ENCODE measurements at places on chromosomes 6 and 20.

- DNase-seq = no peak
Measured at GRCh38 chr20:44470327-44470726, 5.3 kb upstream of the TTPAL start.

DNA sequence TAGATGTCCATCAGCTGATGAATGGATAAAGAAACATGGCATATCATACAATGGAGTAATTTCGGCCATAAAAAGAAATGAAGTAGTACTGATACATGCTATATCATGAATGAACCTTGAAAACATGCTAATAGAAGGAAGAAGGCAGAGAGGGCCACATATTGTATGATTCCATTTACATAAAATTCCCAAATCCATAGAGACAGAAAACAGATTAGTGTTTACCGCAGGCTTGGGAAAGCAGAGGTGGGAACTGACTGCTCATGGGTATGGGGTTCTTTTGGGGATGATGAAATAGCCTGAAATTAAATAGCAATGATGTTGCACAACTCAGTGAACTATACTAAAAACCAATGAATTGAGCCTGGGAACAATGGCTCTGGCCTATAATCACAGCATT is 58.3 kb downstream of the SERAC1 start:
- no peak for DNase-seq

DNA sequence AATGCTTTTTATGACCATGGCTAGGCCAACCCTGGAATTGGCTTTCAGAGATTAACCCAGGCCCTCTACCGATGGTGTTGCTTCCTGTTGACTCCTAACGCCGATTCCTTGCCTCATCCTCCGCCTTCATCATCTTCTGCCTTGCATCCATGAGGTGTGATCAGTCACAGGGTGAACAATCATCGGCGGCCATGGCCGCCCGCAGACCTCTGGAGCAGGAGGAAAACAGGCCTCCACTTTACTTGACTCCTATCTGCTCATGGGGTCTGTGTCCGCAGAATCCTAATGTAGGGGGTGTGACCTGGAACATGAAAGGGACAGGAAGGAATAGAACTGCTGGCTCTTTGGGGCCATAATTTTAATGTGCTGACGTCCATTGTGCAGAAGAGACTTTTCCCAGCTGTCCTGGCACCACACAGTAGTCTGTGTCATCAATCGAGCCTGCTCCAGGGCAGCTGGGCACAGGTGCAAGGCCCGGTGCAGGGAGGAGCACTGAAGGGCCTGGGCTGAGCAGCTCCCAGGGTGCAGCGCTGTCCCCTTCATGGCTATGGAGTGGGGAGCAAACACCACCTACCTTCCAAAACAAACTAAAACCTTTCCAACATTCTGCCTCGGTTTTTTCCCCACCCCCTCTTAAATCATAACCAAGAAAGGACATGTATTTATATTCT is 8.0 kb downstream of the SLC22A3 start:
- no peak for DNase-seq

GRCh38 chr20:21583486-21584168 is 69.8 kb upstream of the NKX2-2 start:
- no peak for DNase-seq

DNA sequence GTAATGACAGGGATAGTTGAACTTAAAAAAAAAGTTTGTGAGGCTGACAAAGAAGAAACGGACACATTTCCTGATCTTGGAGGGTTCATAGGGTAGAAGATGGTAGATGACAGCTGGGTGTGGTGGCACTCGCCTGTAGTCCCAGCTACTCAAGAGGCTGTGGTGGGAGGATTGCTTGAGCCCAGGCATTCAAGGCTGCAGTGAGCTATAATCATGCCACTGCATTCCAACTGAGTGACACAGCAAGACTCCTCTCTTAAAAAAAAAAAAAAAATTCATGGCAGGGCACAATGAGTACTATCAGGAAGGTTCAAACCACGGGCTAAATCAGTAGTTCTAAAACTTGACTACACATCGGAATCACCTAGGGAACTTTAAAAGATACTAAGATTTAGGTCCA is 2.0 kb upstream of the MICA start:
- no peak for DNase-seq

DNA sequence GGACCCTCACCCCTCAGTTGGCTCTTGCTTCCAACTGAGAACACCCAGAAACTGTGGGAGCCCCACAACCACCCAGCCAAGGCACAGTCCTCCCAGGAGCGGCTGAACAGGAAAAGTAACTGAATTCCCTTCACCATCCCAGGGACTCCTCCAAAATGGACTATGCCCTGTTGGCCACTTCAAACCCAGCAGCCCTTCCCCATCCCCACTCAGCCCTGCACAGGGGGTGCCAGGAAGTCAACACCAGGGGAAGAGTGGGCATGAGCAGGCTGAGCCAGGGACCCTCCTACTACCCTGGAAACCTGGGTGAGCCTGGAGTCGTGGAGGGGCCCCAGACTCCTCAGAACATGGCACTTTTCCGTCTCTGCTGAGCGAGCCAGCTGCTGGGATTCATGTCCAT is 10.3 kb downstream of the GUCA1B start:
- DNase-seq = no peak

- no peak for DNase-seq
Measured at GRCh38 chr6:150249261-150249660, 106.4 kb downstream of the PPP1R14C start.

GRCh38 chr6:40629463-40629862 is 42.3 kb upstream of the LRFN2 start:
- no peak for DNase-seq

DNA sequence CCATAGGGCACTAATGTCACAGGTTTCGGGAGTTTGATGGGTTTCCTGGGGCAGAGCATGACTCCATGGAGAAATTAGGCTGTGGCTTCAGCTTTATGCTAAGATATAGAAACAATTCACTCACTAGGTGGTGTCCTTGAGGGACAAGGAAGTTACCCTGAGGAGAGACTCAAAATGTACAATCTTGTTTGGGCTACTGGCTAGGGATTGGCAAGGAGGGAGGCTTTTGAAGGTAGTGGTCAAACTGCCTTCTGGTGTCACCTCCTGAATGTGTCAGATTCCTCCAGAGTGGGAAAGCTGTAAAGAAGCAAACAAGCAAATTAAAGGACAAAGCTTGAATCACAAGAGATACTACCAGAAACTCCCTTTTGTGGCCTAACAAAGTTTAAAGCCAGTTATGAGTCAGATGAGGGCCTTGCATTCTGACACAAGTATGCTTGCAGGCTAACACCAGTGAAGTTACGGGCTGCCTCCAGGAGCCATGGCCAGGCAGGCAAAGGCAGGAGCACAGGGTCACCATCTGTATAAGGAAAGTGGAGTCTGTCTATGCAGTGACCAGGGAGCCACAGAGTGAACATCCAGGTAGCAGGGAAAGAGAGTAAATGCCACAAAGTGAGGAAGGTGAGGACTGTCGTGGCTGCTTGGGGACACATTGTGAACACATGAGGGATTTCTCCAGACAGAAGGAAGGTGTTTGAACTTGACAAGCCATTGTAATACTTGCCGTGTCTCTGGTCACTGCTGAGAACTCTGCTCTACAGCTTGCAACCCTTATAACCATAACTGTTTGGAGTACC is 107.7 kb upstream of the DTNBP1 start:
- DNase-seq = no peak

DNA sequence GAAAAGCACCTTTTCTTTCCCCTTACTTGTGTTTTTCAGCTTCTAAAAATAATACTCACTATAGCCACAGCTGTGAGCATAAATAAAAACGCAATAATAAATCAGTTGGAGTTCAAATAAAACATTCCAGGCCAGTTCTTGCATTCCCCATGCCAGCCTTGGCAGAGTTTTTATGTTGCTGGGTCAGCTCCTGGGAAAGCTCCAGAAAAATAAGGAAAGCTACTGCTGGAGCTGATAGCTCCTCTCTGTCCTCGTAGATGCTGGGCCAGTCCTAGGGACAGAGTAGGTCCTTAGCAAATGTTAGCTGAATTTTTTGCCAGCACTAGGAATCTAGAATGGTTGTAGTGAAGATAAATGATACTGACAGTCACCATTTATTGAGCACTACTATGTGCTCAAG is 389.0 kb upstream of the SYNCRIP start:
- DNase-seq = no peak

- no peak for DNase-seq
Measured at GRCh38 chr20:21456207-21456606, 57.7 kb downstream of the NKX2-2 start.

DNA sequence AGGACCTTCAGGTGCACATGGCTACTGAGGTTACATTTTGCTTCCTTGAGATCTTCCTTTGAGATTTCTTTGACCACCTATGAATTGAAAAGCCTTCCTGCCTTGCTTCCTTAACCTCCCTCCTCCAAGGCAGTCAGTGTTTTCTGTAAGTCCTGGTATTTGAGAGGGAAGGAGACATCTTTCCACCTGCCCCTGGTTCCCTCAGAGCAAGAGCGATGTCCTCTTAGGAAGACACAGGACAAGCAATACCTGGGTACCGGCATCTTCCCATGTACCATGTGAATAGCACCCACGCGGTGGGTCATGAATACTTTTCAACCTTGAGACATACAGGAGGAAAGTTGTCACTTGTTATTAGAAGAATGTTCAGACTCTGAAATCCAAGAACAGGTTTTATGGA is 37.1 kb downstream of the GINS1 start:
- no peak for DNase-seq

- no peak for DNase-seq
Measured at GRCh38 chr6:24522228-24523176, 27.7 kb downstream of the ALDH5A1 start.

GRCh38 chr6:125810445-125810844 is 19.7 kb downstream of the NCOA7 start:
- DNase-seq = no peak

GRCh38 chr20:31747640-31748039 is 8.6 kb downstream of the TPX2 start:
- DNase-seq = no peak

GRCh38 chr20:19070681-19071445 is 141.6 kb upstream of the SLC24A3 start:
- no peak for DNase-seq

DNA sequence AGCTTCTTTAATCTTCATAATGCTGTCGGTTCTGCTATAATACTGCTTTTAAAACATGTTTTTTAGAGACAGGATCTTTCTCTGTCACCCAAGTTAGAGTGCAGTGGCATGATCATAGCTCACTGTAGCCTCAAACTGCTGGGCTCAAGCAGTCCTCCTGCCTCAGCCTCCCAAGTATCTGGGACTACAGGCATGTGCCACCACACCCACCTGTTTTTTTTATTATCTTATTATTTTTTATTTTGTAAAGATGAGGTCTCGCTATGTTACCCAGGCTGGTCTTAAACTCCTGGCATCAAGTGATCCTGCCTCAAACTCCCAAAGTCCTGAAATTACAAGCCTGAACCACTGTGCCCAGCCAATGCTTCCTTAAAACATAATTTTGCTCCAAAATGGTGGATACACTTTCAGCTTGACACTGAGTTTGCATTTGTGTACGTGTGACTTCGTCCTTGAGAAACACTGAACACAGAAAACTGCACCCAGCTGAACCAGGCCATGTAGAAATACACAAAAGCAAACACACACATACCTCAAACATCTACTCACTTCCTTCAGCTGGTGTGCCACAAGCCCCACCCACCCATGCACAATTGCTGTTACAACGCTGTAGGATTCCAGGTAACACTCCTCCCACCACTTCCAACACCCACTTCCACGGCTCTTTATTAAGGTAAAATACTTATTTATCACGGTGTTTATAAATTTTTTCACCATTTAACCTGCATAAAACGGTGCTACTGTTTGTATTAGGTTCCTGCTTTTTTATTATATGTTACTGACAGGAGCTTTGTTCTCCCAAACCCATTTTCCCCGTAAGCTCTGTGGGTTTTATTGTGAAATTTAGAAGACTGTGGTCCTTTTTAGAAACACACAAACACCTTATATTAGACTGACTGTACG is 109.1 kb downstream of the TSHZ2 start:
- DNase-seq = peak; percentile 22

- no peak for DNase-seq
Measured at GRCh38 chr6:112936504-112936903, 589.4 kb downstream of the RFPL4B start.

DNA sequence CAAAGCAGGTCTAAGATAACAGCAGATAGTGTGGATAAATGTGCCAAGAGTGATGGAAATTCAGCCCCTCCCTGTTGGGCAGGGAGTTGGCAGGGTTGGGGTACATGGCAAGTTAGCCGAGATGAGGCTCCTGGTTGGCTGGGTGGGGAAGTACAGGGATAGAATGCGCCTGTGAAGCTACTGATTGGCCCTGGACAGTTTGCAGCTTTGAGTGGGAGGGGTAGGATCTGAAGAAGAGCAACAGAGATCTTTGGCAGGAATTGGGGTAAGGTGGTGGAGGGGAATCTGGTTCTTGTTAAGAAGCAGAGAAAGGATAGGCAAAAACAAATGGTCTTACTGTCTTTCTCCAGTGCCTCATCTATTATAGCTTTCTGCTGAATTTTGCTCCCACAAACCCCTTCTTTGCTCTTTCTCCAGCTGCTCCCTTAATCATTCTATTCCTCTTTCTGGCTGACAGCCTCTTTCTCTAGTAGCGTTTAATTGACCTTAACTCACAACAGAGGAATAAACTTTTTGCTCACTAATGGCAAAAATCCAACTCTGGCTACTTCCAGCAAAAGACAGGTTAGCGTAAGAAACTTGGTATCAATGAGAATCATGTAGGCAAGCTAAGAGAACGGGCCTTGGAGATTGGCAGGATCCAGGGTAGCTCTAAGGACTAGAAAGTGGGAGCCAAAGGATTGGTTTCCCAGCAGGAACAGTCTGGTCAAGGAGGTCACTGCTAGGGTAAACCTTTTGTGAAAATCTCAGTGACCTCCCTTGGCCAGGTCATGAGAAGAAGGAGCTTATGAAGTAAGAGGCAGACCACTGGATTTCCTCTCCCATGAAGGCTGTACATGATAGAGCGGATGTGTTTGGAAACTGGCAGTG is 86.3 kb upstream of the CARMIL1 start:
- no peak for DNase-seq

DNA sequence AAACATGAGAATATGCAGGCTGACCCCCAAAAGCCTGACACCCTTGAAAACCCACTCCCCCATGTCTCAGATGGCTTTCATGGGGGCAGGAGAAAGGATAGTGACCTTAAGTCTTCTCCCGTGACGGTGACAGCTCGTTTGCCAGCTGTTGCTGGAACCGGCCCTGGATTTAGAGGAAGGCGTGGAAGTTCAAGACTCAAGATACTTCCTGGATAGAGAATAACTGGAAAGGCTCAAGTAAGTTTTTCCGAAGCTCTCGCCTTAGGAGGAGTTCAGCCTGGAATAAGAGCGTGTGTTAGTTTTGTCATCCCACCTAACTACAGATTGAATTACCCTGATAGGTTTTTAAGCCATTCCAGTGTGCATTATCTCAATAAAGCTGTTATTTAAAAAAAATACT is 11.6 kb upstream of the MTG2 start:
- no peak for DNase-seq
